Fibroblast of skin of left quadriceps (primary cell): ENCODE measurements at places on chromosomes 16 and 17.

DNA sequence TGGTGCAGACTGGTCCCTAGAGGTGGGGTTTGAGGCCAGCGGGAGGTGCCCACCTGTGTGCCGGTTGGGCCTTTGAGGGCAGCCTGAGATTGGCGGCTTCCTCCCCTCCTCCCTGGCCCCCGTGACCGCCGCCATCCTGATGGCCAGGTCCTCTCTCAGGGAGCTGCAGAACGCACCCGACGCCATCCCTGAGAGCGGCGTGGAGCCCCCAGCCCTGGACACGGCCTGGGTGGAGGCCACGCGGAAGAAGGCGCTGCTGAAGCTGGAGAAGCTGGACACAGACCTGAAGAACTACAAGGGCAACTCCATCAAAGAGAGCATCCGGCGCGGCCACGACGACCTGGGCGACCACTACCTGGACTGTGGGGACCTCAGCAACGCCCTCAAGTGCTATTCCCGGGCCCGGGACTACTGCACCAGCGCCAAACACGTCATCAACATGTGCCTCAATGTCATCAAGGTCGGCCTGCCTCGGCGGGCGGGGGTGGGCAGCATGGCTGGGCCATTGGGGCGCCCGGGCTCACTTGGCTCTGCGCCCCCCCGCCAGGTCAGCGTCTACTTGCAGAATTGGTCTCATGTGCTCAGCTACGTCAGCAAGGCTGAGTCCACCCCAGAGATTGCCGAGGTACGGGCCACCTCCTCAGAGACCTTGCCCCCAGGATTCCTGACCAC is 2.8 kb downstream of the GPS1 start:
- no peak for DNase-seq

GRCh38 chr17:68684949-68685357 is 83.8 kb upstream of the FAM20A start:
- no peak for DNase-seq

DNA sequence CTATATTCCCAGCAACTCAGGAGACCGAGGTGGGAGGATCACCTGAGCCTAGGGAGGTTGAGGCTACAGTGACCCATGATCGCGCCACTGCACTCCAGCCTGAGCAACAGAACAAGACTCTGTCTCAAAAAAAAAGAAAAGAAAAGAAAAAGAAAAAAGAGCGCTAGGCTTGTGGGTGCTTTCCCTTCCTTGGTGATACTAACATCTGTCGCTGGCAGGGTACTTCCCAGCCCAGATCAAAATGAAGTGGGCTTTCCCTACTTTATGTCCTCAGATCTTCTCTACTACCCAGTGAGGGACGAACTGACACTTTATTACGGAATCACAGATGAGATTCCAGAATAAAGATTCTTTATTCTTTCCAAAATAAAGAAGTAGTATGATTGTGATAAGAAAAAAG is 103.8 kb upstream of the NOL11 start:
- DNase-seq, result no peak

GRCh38 chr16:88358023-88358420 is 24.7 kb upstream of the ZNF469 start:
- no peak for DNase-seq

DNA sequence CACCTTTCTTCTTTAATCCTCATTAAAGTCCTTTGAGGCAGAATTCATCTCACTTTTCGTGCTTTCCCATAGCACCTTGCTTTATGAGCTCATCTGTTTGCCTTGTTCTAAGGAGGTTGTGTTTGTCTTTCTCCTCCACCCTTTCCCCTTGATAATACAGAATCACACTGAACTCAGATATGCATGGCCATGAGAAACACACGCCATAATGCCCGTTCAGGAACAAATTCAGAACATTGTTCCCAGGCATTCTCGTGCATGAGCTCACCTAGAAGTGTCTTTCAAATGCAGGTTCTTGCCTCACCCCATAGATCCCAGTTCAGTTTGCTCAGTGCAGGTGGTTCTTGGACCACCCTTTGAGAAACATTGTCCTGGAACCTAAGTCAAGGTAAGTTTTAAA is 71.1 kb downstream of the TMEM114 start:
- DNase-seq, result no peak

- DNase-seq, result no peak
Observed at GRCh38 chr17:80980397-80981061, 11.1 kb upstream of the CHMP6 start.

DNA sequence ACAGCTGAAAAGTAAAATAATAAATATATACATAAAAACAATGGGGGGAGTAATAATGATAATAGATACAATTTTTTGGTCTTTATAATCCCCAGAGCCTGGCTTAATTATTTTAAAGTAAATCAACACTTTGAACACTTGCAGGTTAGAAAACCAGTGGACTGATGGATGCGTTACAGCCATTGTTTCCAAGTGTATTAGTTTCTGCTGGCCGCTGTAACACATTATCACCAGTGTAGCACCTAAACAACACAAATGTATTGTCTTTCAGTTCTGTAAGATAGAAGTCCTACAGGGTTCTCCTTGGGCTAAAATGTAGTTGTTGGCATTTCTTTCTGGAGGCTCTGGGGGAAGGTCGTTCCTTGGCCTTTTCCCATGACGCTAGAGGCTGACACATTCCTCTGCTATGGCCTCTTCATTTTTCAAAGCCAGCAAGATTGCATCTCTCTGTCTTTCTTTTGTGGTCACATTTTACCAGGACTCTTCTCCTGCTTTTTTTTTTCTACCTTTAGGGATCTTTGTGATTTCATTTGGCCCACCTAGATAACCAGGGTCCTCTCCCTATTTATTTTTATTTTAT is 116.8 kb downstream of the WWOX start:
- no peak for DNase-seq

- no peak for DNase-seq
Observed at GRCh38 chr16:46612121-46612520, 9.1 kb downstream of the SHCBP1 start.

GRCh38 chr17:47802341-47803022 is 19.1 kb downstream of the OSBPL7 start:
- DNase-seq, result no peak

GRCh38 chr16:15404792-15405191 is 9.2 kb downstream of the MPV17L start:
- no peak for DNase-seq

GRCh38 chr16:27450196-27450549 is 48.2 kb downstream of the IL21R start:
- no peak for DNase-seq

DNA sequence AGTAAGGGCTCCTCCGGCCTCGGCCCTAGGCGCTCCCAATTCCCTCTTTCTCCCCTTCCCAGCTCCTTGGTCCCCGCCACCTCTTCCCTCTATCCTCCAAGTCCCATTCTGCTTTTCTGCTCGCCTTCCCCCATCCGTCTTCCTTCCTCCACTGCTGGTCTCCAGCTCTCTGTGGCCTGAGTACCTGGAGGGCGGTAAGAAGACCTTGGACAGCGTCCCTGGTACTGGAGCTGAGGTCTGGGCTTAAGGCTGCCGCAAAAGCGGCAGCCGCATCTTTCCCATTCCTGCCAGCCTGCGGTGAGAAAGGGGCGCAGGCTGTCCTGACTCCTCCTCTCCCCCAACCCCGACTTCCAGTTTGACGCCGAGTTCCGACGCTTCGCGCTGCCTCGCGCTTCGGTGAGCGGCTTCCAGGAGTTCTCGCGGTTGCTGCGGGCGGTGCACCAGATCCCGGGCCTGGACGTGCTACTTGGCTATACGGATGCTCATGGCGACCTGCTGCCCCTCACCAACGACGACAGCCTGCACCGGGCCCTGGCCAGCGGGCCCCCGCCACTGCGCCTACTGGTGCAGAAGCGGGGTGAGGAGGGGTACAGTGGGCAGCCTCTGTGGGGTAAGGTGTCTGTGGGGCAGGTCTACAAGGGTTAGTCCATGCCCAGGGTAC is 471 bp downstream of the PARD6A start:
- no peak for DNase-seq

DNA sequence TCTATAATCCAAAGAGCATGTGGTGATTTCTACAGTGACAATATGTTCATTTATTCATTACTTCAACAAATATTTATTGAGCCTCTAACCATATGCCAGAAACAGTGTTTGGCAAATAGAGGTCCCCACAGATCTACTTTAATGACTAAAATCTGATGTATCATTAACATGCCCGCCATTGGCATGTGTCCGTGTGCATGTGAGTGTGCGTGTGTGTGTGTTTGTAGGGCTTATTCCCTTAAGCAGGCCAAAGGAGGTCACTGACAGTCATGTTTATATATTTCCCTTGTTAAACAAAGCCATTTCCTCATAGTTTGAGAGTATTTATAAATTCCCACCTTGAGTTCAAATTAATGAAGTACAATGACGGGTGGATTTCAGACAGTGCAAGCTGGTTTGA is 174.4 kb upstream of the IRX6 start:
- no peak for DNase-seq

GRCh38 chr17:73028299-73028755 is 64.2 kb downstream of the SLC39A11 start:
- DNase-seq, result peak; percentile 27

GRCh38 chr17:33285413-33285812 is 7.7 kb downstream of the ASIC2 start:
- DNase-seq, result no peak

DNA sequence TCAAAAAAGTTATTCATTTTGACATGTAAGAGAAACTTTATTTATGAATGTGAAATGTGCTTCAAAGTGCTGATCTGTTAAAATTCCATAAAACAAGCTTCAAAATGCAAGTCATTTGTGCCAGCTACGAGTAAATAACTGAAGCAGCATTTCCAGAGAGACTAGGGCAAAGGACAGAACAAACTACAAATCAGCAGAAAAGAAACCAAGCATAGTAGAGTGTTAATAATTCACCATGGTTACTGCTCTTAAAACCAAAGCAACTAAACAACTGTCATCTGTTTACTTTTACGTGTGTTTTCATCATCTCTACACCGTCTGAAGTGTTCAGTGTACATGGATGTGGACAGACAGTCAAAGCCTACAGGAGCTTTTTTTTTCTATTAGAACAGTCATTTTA is 1.6 kb upstream of the ASPA start:
- DNase-seq, result no peak
